CD4-positive, alpha-beta T cell treated with Interleukin-17A for 1 hour (primary cell): ENCODE measurements at places on chromosomes 12 and 14.

GRCh38 chr12:64147875-64148274, 74.2 kb downstream of the KICS2 start:
- DNase-seq, result no peak

DNA sequence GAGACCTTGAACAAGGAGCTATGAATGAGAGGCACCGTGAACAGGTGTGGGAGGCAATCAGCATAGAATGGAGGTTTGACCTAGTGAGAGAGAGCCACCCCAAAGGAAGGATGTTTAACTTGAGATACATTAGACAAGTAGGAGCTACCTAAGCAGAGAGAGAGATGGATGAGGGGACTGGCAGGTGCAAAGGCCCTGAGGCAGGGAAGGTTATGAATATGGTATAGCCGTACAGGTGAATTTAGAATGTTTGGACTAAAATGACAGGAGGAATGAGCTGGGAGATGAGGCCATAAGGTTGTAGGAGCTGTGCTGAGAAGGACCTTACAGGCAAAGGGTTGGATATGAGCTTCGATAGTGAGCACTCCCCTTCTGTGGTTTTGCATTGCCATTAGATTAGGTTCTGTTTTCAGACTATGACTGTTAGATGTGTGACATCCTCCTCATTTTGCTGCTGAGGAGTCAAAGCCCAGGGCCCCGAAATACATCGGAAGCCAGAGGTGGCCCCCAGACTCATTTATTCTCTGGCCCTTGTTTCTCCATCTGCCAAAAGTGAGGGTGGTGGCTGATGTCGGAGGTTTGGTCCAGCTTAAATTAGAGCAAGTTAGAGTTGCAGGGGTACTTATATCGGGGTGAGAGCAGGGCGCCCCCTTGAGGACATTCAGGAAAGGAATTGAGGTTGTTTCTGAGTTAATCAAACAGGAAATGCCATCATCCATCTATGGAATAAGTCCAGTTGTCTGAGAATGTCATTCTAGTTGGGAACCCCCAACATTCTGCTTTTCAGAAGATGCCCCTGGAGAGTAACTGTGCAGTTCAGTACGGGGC, 29.4 kb downstream of the SLC24A4 start:
- DNase-seq, result no peak

DNA sequence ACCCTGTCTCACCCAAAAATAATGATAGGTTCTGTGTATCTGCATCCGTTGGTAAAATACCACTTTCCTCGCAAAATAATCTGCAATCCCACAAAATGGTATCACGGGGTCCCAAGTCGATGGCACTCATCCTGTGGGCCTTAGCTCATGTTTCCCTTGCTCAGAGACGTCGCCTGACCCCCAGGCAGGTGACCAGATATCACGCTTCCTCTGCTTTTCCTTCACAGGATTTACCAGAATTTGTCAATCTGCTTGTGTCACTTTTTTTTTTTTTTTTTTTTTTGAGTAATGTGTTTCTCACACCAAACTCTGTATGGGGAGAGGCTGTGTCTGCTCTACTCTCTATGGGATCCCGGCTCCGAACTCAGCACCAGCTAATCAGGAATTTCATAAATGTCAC, 162.7 kb downstream of the PRKCH start:
- DNase-seq, result no peak

DNA sequence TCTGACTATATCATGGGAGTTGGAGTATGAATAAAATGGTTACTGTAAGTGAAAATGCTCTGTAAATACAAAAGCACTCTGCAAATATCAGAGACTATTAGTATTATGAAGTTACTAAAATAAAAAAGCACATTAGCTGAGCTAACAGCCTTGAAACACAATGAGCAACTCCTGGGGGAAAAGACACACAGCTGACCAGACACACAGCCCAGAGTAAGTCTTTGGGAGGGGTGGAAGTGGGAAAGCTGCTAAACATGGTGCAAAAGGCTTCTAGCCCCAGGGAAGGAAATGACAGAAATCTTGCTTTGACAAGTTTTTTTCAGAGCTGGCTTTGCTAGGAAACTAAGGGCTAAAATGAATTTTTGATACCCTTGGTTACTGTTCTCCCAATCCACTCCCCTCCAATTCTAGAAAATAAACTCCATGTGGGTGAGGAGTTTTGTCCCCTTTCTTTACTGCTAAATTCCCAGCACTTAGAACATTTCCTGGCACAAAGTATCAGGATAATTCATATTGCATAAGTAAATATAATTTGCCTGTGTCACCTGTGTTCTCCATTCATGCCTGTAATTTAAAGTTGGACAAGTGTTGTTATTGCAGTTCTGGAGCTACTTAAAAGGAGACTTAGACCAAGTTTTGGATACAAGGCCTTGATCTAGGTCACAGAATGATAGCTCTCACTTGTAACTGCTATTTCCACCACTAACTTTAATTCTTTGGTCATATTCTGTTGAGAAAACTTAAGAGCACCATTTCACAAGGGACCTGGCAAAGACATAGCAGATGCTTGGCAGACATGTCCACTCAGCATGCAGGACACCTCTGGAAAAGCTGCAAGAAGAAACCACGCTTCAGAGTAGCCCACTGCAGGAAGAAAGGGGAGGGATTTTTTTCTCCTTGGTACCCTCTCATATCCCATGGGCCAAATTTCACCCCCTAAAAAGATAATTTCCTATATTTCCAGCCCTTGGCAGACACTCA, 19.0 kb upstream of the RAB3IP start:
- DNase-seq, result no peak

DNA sequence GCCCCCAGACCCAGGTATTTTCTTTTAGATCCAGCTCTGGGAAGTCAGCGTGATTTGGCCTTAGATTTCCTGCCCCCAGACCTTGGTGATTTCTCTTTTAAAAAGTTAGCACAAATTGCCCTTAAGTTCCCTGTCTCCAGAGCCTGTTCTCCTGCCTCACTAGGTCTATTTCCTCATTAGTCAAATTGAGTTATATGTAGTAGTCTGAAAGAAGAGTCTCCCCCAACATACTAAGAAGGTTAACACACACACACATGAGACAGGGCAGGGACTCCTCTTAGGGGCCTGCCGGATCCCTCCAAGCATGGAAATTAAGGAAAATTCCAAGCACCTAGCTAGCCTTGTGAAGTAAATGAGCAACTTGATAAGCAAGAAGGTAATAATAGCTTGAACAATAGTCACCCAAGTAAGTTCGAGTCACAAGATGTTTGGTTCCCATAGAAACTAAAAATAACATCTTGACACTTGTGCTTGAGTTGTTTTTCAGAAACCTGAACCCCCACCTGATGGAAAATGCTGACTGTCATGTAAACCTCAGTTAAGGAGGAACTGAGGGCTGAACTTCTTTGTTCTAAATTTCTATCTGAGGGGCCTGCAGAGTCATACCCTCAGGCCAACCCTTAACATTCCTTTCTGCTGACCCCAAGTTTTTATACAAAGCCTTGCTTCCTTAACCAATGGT, 51.6 kb downstream of the CAND1 start:
- peak; percentile 17 for DNase-seq

DNA sequence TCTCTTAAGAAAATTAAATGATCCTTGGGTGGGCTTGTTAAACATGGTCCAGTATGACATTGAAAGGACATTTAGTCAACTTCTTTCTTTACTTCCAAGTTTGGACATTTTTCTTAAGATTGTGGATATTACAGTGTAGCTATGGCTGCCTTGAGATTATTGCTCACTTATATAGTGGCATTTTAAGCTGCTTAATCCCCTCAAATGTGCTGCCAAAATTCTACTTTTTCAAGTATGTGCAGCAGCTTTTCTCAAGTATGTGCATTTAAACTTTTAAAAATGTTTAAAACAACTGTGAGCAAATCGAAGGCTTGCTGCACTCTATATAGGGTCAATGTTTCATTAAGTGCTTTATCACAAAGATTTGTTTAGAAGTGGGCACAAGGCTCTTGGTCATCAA, 7.4 kb downstream of the TXNRD1 start:
- DNase-seq, result no peak

GRCh38 chr12:132386926-132387497, 57.6 kb upstream of the GALNT9 start:
- no peak for DNase-seq

GRCh38 chr14:55536204-55536708, 43.8 kb upstream of the KTN1 start:
- DNase-seq, result no peak

GRCh38 chr12:76768576-76768975, 4.7 kb downstream of the ZDHHC17 start:
- no peak for DNase-seq

GRCh38 chr14:47626151-47627035, 49.0 kb downstream of the MDGA2 start:
- DNase-seq, result no peak

DNA sequence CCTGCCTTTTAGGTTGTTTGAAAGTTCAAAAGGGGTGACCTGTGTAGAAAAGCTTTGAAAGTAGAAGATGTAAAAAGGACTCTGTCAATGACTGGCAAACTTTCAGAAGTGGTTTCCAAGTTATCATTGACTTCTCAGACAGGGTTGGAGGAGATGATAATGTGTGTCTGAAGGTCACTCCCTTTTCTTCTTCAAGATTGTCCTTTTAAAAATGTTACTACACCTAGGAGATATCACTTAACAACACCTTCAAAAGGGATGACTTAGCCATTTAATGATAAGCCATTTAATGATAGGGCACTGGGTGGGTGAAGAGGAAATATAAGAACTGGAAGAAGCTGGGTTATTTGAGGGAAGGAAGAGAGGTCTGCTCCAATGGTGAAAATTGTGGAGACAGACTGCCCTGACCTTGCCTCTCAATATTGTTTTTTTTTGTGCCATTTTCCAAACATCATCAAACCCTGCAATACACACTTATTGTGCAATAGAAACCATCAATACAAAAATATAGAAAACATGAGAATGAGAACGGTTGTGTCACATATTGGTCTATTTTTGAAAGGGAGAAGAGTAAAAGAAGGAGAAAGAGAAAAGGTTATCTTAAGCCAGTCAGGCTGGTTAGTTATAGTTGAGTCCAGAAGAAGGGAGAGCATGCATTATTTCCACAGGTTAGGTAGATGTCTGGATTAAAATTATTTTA, 38.8 kb downstream of the BEST3 start:
- no peak for DNase-seq

GRCh38 chr12:47904713-47905709, at the start of gene VDR:
VDR (minus strand) TSS chr12:47904994; CDS start chr12:47879113, 25,881 bp downstream.
- peak; percentile 84 for DNase-seq

DNA sequence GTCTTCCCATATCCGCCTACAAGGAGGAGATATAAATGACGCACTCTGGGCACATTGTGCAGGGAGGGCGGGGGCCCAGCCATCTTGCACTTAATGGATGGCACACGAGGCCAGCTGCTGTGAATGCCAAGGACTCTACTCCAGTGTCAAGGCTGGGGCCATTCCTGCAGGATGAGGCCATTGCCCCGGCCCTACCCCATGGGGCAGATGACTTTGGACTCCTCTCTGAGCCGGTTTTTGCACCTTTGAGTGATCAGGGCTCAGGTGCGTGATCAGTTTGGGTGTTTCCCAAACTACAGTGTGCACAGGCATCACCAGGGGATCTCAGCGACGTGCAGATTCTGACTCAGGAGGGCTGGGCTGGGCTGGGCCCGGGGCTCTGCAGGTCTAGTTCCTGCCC, 16.1 kb downstream of the MMAB start:
- DNase-seq, result no peak

GRCh38 chr12:127588249-127588648, 678.7 kb upstream of the TMEM132C start:
- DNase-seq, result no peak

DNA sequence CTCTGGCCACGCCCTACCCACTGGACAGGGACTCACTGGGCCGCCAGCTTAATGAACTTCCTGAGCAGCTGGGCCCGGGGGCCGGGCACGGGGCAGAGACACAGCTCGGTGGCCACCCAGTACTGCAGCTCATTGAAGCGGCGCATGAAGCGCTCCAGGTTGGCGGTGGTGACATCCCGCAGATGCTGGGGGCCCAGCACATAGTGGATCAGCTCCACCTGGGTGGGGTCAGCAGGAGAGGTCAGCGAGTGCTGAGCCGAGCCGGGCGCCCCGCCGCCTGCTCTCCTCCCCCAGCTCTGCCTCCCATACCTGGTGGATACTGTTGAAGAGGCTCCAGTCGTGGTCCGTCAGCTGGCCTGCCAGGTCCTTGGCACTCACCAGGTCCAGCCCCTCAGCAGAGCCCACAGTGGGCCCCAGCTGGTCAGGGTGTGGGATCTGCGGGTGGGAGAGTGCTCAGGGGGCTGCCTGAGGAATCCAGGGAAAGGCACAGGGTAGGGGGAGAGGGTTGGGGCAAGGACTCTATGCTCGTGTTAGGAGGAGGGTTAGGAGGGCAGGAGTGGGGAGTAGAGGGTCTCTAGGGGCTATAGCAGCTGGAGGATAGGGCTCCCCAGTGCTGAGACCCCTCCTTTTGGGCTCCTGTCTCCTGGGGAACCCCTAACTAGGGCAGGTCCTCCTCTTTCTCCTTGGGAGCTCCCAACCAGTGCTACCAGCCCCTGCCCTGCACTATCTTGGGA, 15.5 kb upstream of the ENDOU start:
- DNase-seq, result no peak

DNA sequence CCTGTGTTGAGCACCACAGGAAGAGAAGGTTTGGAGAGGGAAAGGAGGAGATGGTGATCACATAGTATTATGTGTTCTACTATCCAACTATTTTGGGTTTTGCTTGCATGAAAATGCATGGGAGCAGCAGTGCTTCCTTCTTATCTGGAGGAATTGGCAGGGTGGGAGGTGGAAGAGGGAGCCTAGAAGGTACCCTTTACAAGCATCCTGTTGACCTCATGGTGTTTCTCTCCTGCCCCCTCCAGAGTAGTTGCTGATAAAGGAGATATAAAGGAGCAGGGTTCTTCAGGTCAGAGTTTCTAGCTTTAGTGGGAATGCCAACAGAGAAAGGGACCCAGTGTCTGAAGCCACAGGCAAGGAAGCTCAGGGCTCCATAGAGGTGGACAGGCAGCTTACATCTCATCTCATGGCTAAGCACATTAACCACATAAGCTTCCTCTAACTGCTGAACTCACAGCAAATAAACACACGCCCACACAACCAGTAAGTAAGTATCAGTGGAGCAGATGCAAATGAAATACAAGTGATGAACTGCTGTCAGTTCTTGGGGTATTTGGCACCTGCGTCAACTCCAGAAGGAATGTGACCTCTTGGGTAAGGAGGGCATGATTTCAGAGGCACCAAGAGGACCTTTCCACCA, 174.2 kb upstream of the SLC38A2 start:
- DNase-seq, result peak; percentile 7

DNA sequence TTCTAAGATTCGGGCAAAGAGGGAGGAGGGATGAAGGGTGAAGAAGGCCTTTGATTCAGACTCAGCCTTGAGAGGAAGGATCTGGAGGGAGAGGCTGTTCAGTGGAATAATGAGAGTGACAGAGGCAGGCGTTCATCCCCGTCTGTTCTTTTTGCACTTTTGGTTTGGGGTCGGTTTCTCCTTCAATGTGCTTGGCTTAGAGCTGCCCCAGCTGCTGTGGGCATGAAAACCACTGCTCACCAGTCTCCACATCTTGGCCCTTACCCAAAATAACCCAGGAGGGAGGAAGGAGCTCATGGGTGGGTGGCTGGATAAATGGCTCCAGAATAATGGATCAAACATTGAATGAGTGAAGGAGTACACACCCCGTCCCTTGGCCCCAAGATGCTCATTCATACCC, 261.7 kb upstream of the FKBP4 start:
- no peak for DNase-seq
